ENCODE measurements at places on chromosomes 2 and 18.
A peak's percentile ranks its signal among the peaks of the same experiment; 100 is the strongest.

- DNase-seq: no peak
These were observed 16.9 kb downstream of the LCT start for GRCh38 chr2:135820003-135820618.

DNA sequence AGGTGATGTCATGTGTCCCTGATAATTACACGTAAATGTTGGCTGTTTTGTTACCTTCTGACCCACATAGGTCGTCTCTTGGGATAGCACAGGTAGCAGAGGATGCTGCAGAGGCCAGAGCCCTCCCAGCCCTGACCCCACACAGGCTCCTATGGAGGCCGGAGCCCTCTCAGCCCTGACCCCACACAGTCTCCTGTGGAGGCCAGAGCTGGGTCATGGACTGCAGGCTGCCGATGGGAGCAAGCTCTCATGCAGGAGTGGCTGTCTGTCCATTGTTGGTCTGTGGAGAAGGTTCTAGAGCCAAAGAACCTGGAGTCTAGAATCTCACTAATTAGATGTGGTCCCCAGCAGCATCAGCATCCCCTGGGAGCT is 155.5 kb downstream of the LDLRAD4 start:
- DNase-seq: no peak

DNA sequence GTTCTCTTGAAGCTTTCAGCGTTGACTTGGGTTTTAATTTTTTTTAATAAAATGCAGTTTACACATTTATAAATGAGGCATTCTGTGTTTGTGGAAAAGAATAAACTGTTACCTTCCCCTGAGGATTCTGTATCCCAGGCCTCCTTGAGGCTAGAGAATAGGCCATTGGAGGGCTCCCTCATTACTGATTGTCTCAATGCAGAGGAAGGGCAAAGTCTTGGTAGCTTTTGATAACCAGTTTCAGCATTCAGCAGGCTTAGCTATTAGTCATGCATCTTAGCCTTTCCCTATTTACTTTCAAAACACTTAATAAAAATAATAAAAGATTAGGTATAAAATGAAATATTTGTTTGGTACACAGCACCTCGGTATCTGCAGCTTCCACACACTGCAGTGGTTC is 58.1 kb upstream of the OTX1 start:
- DNase-seq: no peak

DNA sequence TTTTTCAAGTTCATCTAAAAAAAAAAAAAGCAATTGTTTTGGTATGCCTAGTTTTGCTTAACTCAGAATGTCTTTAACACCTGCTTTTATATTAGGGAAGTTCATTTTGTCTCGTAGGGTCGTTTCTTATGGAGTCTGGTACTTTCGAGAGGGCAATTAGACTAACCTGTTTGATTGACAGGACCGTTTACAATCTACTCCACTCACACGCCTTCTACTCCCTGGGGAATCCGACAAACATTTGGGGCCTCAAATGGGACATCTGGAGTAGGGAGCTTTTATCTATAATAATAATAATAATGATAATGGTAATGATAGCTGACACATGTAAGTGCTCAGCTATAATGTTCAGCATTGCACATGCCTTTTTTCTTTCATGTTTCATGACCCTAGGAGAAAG is 261.6 kb upstream of the RASGRP3 start:
- no peak for DNase-seq

GRCh38 chr2:16336491-16336890 is 329.1 kb downstream of the CYRIA start:
- no peak for DNase-seq

DNA sequence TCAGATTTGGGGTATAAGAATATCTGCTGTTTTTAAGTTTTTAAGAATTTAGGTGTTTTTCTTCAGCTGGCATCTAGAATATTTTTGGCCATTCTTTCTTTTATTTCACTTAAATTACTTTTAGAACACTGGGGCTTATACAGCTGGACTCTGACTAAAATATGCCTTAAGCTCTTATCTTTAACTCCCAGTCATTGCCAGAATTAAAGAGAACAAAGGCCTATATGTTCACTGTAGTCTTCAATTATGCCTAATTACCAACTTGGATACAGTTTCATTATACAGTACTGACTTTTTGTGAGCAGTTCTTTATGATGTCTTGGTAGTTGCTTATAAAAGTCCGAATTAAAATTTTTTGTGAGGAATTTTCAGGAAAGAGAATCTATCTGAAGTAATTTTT is 192.8 kb downstream of the ZNF407 start:
- no peak for DNase-seq

GRCh38 chr2:162711832-162712540 is 126.6 kb downstream of the KCNH7 start:
- DNase-seq: no peak

GRCh38 chr18:59068276-59069071 is 71.2 kb upstream of the SEC11C start:
- no peak for DNase-seq

DNA sequence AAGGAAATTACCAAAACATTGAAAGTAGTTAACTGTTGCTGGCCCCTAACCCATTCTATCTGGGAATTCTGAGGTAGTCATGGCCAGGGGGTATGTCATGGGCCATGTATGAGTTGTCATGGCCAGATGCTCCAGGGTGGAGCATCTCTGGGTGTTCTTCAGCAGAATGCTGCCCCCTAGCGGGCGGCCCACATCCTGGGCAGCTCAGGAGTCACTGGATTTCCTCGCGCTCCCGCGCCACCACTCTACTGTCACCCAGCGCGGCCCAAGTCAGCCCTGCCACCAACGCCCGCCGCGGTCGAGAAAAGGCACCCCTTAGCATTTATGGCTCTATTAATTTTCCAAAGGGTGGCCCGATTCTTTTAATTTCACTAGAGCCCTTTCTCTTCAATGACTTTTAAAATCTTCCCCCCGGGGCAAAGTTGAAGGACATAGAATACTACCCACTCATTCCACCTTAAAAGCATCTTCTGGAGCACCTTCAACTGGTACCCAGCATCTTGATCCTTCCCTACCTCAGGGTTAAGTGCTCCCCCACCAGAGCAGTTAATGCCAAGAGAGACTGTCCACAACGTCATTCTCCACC is 41.6 kb downstream of the PKDCC start:
- DNase-seq: peak; percentile 57

All from neural crest cell (in vitro differentiated cells).